ENCODE measurements at places on chromosomes 16 and 17. TPM values are rescaled to one million over a fixed set of nuclear protein-coding genes. Genes with fewer than 3 reads are reported as not detected.
A peak's percentile ranks its signal among the peaks of the same experiment; 100 is the strongest.

Gene HEATR9
- not detected for total RNA-seq

DNA sequence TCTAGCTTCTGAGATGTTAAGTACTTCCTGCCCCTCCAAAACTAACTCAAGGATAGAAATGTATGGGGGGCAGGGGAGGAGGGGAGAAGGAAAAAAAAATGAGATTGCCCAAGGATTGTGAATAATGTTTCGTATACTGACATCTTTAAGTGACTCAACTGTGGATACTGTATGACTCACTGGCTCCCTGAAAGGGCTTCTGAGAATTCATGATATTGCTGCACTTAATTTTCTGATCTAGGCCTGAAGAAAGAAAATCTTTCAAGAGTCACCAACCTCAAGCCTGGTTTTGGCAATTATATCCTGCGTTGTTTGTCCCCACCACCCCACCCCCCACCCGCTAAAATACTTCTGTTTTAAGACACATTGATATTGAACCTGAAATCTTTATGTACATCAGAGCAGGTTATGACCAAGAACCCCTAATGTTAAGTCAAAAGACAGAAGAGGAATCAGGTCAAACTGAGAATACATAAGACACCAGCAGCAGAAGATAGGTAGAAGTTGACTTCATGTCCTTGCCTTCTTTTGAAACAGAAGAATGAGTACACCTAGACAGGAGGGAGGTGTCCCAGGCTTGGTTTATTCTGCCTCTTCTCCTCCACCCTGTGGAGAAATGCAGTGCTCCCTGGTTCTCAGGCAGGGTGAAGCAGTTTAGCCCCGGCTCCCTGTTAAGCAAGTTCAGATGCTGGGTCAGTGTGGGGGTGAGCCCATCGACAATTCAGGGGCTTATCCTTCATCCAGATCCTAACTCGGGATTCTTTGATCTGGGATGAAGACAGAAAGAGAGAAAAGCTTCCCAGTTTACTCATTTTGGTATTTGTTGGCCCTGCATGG is 3.3 kb upstream of the FBXL20 start:
- no peak overlapping the region for H3K27ac ChIP-seq
- DNase-seq = no peak
- peaks cover 9% of the 10 kb centered on the region for H3K4me1 ChIP-seq
- H3K4me3 ChIP-seq = no peak overlapping the region
- no peaks in the 10 kb centered on the region for H3K27me3 ChIP-seq

Gene SLC9A5
- total RNA-seq = 28.3 TPM

DNA sequence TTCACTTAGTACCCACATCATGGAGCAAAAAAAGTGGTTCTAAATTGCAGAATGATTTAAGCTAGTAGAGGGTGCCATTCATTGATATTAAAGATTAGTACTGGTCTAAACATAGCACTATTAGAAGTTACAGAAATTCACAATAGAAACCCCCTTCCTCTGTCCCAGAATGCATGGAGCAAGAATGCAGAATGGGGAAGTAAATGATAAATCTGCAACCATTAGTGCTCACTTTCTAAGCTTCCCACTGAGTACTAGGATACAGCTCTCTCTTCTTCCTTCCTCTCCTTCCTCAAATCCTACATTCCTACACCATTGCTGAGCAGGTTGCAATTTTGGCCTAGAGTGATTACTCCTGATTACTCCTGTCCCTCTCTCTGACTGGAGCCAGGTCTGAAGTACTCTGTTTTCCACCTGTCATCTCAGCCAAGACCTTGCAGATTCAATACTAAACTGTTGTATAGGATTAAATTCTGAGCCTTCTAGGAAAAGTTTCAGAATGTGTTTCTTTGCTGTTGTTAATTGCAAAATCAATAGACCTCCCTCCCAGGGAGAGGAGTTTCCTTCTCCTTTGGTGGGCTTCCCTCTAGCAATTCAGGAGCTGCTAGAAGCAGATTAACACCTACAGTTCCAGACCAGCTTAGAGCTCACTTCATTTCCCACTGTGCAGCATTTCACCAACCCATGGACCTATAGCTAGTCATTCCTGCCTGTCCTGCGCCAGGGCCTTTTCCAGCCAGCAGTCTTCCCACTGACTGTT is 165.5 kb upstream of the TBX2 start:
- no peak overlapping the region for H3K4me3 ChIP-seq
- peaks cover 21% of the 10 kb centered on the region for H3K4me1 ChIP-seq
- no peaks in the 10 kb centered on the region for H3K36me3 ChIP-seq
- no peaks in the 10 kb centered on the region for H3K27me3 ChIP-seq
- H3K27ac ChIP-seq = no peak overlapping the region

DNA sequence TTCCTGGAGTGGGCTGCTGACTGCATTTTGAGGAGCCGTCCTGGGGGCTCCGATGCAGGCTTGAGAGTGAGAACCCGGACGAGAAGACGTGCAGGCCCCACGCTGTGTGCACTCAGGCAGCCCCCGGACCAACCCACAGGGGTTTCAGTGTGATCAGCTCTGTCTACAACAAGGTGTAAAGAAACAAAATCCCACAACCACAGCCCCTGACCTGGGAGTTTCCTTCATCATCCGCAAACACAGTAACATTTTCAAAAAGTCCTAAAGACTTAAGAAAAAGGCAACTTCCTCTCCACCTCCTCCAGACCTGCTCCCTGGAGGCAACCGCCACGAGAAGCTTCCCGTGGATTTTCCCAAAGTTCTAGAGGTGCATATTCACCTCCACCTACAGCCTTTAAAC is 15.4 kb upstream of the MEAK7 start:
- H3K27ac ChIP-seq = no peak overlapping the region
- peaks cover 4% of the 10 kb centered on the region for H3K4me1 ChIP-seq
- H3K4me3 ChIP-seq = no peak overlapping the region
- no peaks in the 10 kb centered on the region for H3K27me3 ChIP-seq
- H3K36me3 ChIP-seq = no peaks in the 10 kb centered on the region
- no peak for DNase-seq

DNA sequence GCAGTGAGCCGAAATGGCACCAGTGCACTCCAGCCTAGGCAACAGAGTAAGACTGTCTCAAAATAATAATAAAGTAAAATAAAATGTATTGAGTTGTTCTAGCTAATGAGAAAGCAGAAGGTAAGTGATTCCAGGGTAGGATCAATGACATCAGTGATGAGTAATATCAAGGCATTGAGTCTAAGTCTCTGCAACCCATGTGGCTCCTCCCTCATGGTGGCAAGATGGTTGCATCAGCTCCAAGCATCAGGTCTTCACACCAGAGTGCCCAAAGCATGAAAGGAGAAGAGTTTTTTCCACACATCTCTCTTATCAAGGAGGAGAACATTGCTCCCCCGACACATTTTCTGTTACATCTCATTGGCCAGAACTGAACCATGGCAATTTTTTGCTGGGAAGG is 34.8 kb upstream of the GAS7 start:
- no peaks in the 10 kb centered on the region for H3K36me3 ChIP-seq
- H3K27ac ChIP-seq = no peak overlapping the region
- H3K27me3 ChIP-seq = no peaks in the 10 kb centered on the region
- no peak overlapping the region for H3K4me3 ChIP-seq
- H3K4me1 ChIP-seq = no peaks in the 10 kb centered on the region

Gene TM4SF5
- total RNA-seq = not detected

DNA sequence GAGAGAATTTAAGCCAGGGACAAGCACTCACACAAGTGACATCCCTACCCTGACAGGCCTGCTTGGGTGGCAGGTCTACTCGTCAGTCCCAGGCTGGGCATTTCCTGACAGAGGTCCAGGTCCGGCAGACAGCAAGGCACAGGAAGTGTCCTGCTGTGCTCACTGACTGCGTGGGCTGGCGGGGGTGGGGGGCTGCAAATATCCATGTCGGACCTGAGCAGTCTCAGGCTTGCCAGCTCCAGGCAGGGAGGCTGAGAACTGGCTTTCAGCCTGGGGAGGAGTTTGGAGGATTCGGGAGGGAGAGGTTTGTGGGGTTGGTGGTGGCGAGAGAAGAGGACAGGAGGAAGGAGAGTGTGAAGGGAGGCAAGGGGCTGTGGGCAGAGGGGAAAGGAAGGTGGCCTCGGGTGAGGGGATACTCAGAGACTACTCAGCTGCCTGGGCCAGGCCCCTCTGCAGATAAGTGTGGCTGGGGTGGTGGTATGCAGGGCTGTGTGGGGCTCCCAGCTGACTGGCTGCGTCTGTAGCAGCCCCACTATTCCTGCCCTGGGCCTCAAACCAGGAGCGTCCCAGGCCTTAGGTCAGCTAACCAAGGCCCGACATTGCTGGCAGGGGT is 7.8 kb downstream of the HIC1 start:
- peaks cover 69% of the 10 kb centered on the region for H3K4me1 ChIP-seq
- no peak for DNase-seq
- H3K36me3 ChIP-seq = no peaks in the 10 kb centered on the region
- no peaks in the 10 kb centered on the region for H3K27me3 ChIP-seq
- H3K27ac ChIP-seq = peak overlapping the region; percentile 58
- H3K4me3 ChIP-seq = no peak overlapping the region

Gene XAF1
- total RNA-seq = 44.0 TPM

Gene KCNJ12
- 2.4 TPM for total RNA-seq

- H3K36me3 ChIP-seq = peaks cover 30% of the 10 kb centered on the region
- DNase-seq = peak; percentile 50
- peaks cover 27% of the 10 kb centered on the region for H3K4me1 ChIP-seq
These were observed 30.2 kb downstream of the XPO6 start for GRCh38 chr16:28181515-28181914.

DNA sequence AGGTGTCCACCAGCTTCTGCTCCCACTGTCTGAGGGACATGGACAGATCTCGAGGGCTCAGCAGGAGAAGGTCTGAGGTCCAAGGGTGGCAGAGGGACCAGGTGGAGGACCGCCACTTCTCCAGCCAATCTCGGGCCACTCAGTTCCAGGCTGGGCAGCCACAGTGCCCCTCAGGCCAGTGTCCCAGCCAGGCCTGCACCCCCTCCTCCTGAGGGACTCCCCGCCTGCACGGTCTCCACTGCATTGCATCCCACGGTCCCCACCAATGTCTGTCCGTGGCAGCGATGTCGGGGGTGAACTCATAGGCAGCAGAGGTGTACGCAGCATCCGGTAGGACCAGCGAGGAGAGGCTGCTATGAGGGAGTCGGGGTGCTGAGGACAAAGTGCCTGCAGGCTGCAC is 64.2 kb upstream of the DOC2B start:
- no peak for DNase-seq
- no peak overlapping the region for H3K4me3 ChIP-seq
- peaks cover 6% of the 10 kb centered on the region for H3K4me1 ChIP-seq
- H3K36me3 ChIP-seq = peaks cover 8% of the 10 kb centered on the region

DNA sequence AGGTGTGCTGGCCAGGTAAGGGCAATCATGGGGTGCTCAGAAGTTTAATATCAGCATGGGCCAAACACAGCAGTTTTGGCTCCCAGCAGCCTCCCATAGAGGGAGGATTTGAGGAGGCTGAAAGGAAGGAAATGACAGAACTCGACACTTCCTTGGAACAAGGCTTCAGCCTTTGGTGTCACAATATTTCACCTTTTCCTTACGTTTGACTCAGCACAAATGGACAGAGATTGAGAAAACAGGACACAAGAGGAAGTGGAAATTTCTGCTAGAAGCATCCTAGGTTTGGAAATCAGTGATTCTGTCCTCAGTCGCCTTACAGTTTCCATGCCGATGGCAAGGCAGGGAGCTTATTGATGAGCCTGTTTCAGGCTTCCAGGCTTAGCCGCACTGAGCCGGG is 181.4 kb downstream of the MAF start:
- H3K27ac ChIP-seq = no peak overlapping the region
- H3K36me3 ChIP-seq = no peaks in the 10 kb centered on the region
- no peaks in the 10 kb centered on the region for H3K27me3 ChIP-seq

GRCh38 chr16:11393861-11394592 is 48.8 kb downstream of the RMI2 start:
- H3K27me3 ChIP-seq = no peaks in the 10 kb centered on the region
- no peak overlapping the region for H3K4me3 ChIP-seq
- DNase-seq = no peak
- no peaks in the 10 kb centered on the region for H3K36me3 ChIP-seq
- peaks cover 9% of the 10 kb centered on the region for H3K4me1 ChIP-seq
- no peak overlapping the region for H3K27ac ChIP-seq

GRCh38 chr16:47342055-47342454 is 118.8 kb downstream of the ITFG1 start:
- H3K27me3 ChIP-seq = no peaks in the 10 kb centered on the region
- no peak overlapping the region for H3K27ac ChIP-seq
- H3K36me3 ChIP-seq = no peaks in the 10 kb centered on the region
- no peak overlapping the region for H3K4me3 ChIP-seq

GRCh38 chr17:76946772-76947135 is 78.5 kb downstream of the MGAT5B start:
- no peaks in the 10 kb centered on the region for H3K36me3 ChIP-seq
- H3K4me3 ChIP-seq = no peak overlapping the region
- no peaks in the 10 kb centered on the region for H3K27me3 ChIP-seq
- no peak overlapping the region for H3K27ac ChIP-seq
- peak; percentile 33 for DNase-seq

Gene KRTAP9-1
- not detected for total RNA-seq

GRCh38 chr16:77330332-77331042 is 104.3 kb downstream of the ADAMTS18 start:
- no peak overlapping the region for H3K4me3 ChIP-seq
- H3K27me3 ChIP-seq = no peaks in the 10 kb centered on the region
- DNase-seq = no peak
- no peak overlapping the region for H3K27ac ChIP-seq
- H3K36me3 ChIP-seq = no peaks in the 10 kb centered on the region

Gene HBA1
- total RNA-seq = 286 TPM

DNA sequence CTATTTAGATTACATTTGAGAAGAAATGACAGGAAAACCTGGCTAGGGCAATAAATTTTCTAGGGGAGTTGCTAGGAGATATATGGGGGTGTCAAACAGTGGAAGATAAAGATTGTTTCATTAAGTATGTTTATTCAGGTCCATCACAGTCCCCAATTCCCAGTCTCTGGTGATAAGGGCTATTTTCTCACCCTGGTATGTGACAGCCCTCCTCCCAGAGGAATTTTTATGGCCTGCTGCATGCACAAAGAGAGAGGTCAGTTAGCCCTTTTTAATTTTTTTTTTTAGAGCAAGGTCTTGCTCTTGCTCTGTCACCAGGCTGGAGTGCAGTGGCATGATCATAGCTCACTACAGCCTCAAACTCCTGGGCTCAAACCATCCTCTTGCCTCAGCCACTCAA is 53.6 kb upstream of the ATF7IP2 start:
- no peaks in the 10 kb centered on the region for H3K4me1 ChIP-seq
- no peaks in the 10 kb centered on the region for H3K27me3 ChIP-seq
- no peaks in the 10 kb centered on the region for H3K36me3 ChIP-seq
- no peak overlapping the region for H3K4me3 ChIP-seq

- DNase-seq = no peak
- no peaks in the 10 kb centered on the region for H3K27me3 ChIP-seq
- no peaks in the 10 kb centered on the region for H3K36me3 ChIP-seq
- no peak overlapping the region for H3K4me3 ChIP-seq
- H3K27ac ChIP-seq = no peak overlapping the region
- peaks cover 41% of the 10 kb centered on the region for H3K4me1 ChIP-seq
These were observed 17.2 kb downstream of the CMIP start for GRCh38 chr16:81461766-81462165.

Gene HOXB6
- 10.5 TPM for total RNA-seq

- H3K27me3 ChIP-seq = no peaks in the 10 kb centered on the region
- peak; percentile 86 for DNase-seq
- H3K4me1 ChIP-seq = peaks cover 78% of the 10 kb centered on the region
- H3K4me3 ChIP-seq = no peak overlapping the region
- peak overlapping the region; percentile 86 for H3K27ac ChIP-seq
These were observed 14.3 kb downstream of the SLC16A3 start for GRCh38 chr17:82242977-82243647.

Gene NAGS
- 7.3 TPM for total RNA-seq

GRCh38 chr17:46851029-46851741 is at the start of gene WNT9B:
Gene WNT9B (plus strand): TSS chr17:46851583. CDS start chr17:46851639, 56 bp downstream.
- H3K36me3 ChIP-seq = no peaks in the 10 kb centered on the region
- H3K27ac ChIP-seq = no peak within 1 kb of the TSS
- peaks cover 16% of the 10 kb centered on the region for H3K4me1 ChIP-seq
- DNase-seq = peak; percentile 85

Gene ABCA8
- 26.2 TPM for total RNA-seq
